8988T (cell line): ENCODE measurements at places on chromosomes 5 and 9.

DNA sequence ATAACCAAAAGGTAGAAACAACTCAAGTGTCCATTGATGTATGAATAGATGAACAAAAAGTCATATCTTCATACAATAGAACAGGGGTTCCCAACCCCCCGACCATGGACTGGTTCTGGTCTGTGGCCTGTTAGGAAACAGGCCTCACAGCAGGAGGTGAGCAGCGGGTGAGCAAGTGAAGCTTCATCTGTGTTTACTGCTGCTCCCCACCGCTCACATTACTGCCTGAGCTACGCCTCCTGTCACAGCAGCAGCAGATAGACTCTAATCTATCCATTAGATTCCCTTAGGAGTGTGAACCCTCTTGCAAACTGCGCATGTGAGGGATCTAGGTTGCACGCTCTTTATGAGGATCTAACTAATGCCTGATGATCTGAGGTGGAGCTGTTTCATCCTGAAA lies 478.0 kb downstream of the BRINP1 start:
- no peak for DNase-seq

DNA sequence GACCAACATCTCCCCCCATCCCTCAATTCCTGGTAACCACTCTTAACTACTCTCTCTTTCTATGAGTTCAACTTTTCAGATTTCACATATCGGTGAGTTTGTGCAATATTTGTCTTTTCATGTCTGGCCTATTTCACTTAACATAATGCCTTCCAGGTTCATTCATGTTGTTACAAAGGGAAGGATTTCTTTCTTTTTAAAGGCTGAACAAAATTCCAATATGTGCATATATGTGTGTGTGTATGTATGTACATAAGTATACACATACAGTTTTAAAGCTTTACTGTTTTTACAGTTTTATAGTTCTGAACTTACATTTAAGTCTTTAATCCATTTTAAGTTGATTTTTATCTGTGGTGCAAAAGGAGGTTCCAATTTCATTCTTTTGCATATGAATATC lies 130.7 kb downstream of the SV2C start:
- no peak for DNase-seq

GRCh38 chr5:161094411-161094810 lies 242.4 kb upstream of the ATP10B start:
- no peak for DNase-seq

- DNase-seq: no peak
Observed at GRCh38 chr9:27600256-27600655, 27.0 kb upstream of the C9orf72 start.

- DNase-seq: no peak
Observed at GRCh38 chr9:76037587-76038225, 147.2 kb downstream of the PCSK5 start.

GRCh38 chr9:134698111-134698510 lies 56.5 kb downstream of the COL5A1 start:
- DNase-seq: no peak

DNA sequence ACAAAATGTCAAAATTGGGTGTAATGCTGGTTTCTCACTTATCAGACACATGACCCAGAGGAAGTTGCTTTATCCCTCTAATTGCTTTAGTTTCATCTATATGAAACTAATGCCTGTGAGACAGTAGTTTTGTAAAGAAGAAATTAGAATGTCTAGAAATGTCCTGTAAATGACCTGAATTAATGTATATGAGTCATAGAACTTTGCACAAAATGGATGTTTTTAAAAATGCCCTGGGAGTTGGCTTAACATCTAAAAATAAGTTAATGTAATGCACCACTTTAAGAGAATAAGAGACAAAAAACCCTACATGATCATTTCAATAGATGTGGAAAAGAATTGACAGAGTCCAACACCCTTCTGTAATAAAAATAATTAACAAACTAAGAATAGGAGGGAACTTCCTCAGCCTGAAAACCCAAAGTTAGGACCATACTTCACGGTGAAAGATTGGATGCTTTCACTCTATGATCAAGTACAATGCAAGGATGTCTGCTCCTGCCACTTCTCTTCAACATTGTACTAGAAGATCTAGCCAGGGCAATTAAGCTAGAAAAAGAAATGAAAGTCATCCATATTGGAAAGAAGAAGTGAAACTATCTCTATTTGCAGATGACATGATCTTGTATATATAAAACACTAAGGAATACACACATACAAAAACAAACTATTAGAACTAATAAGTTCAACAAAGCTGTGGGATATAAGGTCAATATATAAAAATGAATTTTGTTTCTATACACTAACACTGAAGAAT lies 117.9 kb downstream of the MELK start:
- DNase-seq: no peak

GRCh38 chr9:20508242-20508641 lies 114.1 kb downstream of the MLLT3 start:
- DNase-seq: no peak

DNA sequence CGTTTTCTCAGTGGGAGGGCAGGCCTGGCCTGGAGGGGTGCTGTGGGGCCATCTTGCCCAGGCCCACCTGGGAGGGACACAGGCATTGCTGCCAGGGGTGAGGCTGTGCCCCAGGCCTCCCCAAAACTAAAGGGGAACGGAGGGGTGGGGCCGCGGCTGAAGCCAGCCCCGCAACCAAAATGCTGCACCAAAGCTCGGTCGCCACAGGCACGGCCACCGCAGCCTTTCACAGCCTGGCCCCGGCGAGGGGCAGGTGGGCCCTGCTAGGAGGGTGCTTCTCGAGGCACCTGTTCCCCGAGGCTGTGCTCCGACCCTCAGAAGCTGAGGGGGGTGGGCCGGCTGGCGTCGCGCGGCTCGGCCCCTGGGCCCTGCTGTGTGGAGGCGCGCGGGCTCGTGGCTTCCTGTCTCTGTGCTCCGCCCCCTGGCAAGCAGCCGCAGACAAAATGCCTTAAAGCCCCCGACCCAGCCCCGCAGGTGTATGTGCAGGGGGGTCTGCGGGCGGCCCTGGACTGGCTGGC lies 57.6 kb downstream of the JAK2 start:
- DNase-seq: no peak

DNA sequence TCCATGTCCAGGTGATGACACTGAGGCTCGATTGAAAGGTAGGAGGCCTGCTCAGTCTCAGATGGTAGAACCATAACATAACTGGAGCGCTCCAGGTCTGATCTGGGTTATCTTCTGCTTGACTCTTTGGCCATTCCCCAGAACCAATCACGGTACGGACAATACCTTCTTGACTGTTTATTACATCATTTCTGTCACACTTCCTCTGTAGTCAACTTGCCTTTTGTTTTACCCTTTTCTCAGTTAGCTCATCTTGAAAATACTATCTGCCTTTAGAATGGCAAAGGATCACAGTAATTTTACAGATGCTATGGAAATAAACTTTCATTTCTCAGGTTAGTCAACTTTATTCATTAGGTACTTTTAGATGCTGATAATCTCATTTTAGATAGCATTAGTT lies 22.4 kb downstream of the GLRA1 start:
- no peak for DNase-seq

- no peak for DNase-seq
Observed at GRCh38 chr9:116318468-116319374, 165.1 kb downstream of the PAPPA start.
